Frontal cortex (tissue), 4 donors: ENCODE measurements at places on chromosomes 3 and 15. TPM values are rescaled to one million over a fixed set of nuclear protein-coding genes. Genes with fewer than 3 reads are reported as not detected.
A peak's percentile ranks its signal among the peaks of the same experiment; 100 is the strongest.

DNA sequence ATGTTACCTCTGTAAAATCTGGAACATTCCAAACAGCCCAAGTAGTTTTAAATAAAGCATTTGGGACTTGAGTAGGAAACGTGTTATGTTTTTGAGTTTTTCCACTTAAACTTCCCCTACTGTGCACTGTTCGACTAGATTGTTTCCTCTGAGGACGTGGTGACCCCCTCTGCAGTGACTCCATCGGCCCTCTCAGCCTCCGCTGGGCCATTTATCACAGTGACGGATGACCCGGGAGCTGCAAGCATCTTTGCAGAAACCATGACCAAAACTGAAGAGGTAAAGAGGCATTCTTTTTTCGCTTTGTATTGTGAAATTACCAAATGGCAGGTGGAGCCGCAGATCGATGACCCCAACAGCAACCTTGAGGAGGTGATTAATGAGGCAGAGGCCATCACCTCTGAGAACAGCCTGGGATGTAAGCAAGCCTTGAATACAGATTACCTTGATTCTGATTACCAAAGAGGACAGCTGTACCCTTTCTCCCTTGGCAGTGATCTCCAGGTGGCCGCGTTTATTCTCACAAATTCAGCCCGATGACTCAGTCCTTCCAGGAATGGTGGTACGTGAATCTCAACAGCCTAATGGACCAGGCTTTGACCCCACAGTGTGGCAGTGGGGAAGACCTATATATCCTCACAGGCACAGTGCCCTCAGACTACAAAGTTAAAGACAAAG lies 79.1 kb upstream of the FAN1 start:
- no peak for DNase-seq

DNA sequence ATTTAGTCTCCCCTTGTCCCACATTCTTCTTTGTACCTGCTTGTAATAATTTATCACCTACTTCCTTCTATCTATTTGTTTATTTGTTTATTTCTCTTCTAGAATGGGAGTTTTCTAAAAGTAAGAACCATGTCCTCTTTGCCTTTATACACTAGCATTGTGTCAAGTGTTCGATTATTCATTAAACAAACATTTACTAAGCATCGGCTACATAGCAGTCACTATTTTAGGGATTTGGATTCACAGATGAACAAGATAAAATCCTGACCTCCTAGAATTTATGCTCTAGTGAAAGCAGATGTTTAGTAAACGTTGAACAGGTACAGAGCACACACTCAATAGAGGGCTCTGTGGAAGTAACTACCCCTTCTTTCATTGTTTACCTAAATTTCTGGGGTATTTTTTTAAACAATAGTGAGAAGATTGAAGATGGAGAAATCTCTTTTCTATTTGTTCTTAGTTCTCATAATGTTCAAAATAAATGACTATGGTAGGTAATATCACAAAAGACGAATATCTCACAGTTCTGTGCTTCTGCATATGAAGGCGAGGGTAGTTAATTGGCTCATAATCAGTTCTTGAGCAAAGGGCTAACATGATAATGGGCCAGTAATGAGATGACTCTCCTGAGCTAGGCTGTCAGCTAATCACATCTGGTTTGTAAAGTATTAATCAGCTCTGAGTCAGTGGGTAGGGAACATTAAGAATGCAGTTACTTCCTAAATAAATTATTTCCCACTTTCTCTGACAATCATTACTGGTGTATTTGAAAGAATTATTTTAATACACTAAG lies 111.9 kb downstream of the SLC9A9 start:
- DNase-seq = no peak

DNA sequence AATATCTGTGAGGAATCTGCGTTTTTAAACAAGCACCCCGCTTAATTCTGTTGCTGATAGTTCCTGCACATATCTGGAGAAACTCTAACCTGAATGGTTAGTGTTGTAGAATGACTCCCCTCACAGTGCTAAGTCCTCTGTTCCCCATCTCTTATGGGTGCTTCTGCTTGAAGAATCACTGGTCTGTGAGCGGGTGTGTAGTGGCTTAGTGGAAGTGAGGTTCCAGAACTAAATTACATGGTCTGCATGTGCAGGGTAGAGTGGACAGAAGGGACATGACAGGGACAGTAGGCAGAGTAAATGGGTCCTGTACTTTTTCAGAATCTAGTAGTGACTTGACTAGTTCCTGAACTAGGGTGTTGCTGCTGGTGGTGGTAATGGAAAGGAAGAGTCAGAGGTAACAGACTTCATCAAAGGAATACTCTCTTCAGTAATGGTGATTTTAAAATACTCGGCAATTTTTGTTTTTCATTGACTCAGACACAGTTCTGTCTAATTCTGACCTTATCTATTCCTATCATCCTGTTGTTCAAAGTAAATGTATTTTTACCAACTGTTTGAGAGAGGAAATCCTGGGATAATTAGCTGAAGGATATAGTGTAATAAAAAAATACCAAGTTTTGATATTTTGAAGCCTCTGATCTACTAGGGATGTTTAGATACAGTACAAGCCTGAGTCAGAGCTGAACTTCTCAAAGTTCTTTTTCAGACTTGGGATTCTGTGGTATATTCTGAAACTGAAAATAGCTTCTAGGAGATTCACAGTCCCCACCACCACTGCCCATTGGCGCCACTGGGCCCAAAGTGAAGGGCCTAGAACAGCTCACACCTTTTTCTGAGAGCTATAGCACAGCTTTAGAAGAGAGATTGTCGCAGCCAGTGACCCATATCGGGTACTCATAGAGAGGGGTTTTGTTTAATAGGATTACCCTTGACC lies 55.5 kb downstream of the FNDC3B start:
- no peak for DNase-seq

DNA sequence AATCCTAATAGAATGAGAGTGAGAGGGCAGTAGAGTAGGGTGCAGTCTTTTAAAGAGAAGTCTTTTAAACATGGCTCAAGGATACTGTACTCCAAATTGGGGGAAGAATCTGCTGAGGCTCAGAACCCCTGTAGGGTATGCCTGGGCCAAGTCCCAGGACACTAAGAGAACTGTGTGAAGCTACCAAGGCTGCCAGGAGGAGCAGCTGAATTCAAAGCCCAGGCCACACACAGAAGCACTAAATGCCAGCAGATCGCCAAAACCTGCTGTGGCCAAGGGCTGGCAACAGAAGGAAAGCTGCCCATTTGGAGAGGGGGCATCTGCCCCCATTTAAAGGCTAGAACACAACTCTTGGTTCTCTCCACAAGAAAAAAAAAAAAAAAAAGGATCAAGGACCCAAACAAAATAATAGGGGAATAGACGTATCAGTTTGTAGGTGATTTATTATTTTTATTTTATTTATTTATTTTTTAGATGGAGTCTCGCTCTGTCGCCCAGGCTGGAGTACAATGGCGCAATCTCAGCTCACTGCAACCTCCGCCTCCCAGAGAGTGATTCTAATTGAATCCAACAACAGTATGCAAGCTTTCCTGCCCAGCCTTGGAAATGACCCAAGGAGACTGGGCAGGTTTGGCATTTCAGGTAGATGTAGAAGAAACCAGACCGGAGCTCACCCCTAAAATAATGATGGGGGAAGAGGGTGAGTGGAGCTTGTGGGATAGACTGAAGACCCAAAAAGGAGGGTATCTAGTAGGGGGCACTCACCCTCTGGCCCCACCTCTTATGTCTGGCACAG lies 279.0 kb upstream of the WNT5A start:
- no peak for DNase-seq

GRCh38 chr3:167750272-167750971 lies 14.9 kb downstream of the SERPINI1 start:
- DNase-seq = no peak

- DNase-seq = no peak
Observed at GRCh38 chr3:147838652-147839051, 429.5 kb downstream of the ZIC1 start.

DNA sequence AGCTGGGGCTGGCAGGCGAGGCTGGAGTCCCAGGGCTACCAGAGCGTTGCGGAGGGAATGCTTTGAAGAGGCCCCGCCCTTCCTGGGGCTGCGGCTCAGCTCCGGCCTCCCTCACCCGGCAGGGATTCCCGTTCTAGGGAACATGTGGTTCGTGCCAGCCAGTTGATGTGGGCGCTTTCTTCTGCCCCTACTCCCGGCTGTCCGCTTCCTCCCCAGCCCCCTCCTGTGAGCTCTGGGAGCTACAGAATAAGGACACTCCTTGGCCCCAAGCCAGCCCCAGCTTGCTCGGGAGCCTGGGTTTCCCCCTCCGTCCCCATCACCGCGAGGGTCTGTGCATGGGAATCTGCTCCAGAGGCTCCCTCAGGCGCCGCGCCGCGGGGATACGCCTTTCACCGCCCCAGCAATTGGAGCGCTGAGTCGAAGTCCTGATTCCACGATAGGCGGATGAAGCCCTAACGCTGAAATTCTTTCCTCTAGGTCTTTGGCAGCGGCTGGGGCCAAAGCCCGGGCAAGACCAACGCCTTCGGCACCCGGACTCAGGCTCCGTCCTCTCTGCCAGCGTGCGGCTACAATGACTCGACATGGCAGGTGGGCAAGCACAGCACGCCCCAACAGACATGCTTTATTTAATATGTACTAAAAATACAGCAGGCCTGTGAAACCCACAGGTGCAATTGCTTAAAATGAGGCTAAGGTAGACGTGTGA lies 69.5 kb downstream of the KLF15 start:
- DNase-seq = peak; percentile 66

GRCh38 chr3:11627612-11628011 lies 16.1 kb downstream of the VGLL4 start:
- DNase-seq = no peak

ARGFX gene
- total RNA-seq = not detected
